ENCODE measurements at places on chromosomes 7 and 10.

DNA sequence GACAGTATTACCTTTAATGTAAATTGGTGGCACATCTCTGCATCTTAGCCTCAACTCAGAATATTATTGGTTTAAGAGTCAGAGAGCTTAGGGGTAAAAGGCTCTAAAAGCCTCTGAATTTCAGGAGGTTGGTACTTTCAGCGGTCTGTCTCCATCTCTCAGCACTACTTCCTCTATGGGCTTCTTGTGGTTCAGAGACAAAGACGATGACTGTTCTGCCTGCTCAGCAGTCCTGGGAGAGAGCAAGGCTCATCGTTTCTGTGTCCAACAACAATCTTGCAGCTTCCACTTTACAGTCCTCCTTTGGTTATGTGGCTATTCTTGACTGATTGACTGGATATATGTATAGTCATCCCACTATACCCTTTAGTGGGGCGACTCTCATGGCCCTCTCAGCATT is 394.7 kb downstream of the AUTS2 start:
- no peak for DNase-seq

GRCh38 chr10:5317547-5318107 is 47.1 kb upstream of the UCN3 start:
- DNase-seq = no peak

DNA sequence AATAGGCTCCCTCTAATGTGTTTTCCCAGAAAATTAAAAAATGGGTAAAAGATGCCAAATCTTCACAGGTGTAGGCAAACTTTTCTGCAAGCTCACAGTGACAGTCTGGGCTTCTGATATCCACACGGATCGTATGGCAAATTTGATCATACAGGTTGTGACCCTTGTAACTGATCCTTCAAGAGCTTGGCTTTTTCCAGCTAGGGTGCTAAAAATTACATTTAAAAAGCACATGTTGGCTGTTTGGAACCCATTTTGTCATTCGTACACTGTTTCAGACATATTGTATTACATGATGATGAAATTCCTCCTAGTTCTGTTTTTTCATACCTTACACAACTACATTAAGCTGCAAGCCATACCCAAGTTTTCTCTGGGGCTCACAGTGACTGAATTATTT is 138.7 kb downstream of the GFRA1 start:
- no peak for DNase-seq

GRCh38 chr7:104980841-104981671 is 32.9 kb upstream of the KMT2E start:
- peak; percentile 62 for DNase-seq

DNA sequence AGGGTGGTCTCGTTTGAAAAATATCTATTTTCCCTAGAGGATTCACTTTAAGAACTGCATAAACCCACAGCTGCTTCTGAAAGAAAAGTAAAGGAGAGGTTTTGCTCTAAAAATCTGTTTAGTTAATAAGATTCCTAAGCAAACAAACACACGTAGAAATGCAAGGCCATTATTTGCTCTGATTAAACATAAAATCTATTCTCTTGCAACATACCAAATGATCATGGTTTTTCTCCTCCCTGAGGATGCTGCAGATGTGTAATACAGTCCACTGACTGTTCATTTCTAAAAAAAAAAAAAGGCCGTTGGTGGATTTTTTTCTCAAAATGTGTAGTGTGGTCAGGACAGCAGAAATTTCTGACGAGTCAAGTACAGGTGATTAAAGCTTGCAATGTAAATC is 98.6 kb downstream of the BUB3 start:
- peak; percentile 65 for DNase-seq

DNA sequence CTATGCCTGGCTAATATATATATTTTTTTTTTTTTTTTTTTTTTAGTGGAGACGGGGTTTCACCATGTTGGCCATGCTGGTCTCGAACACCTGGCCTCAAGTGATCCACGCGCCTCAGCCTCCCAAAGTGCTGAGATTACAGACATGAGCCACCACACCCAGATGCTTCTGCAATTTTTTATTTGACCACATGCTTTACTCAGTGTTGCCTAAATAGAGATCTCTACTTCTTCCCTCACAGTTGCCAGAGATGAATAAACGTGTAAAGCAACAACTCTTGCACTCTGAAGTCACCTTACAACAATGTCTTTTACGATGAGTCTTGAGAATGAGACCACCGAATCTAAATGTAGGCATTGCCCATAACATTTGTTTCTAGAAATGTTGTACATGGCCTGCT is 107.9 kb upstream of the FRMD4A start:
- no peak for DNase-seq

- no peak for DNase-seq
These were observed 101.9 kb downstream of the EXOC4 start for GRCh38 chr7:133354546-133355324.

DNA sequence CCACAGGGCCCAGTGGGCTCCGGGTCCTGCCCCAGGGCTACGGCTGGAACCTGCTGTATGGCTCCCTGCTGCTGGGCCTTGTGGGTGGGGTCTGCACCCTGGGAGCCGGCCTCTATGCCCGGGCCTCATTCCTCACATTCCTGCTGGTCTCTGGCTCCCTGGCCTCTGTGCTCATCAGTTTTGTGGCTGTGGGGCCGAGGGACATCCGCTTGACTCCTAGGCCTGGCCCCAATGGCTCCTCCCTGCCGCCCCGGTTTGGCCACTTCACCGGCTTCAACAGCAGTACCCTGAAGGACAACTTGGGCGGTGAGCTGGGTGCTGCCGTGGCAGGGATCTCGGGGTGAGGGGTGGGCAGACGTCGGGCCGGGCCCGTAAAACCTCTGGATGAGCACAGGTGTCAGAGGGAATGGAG is 4.4 kb downstream of the SLC12A9 start:
- no peak for DNase-seq

DNA sequence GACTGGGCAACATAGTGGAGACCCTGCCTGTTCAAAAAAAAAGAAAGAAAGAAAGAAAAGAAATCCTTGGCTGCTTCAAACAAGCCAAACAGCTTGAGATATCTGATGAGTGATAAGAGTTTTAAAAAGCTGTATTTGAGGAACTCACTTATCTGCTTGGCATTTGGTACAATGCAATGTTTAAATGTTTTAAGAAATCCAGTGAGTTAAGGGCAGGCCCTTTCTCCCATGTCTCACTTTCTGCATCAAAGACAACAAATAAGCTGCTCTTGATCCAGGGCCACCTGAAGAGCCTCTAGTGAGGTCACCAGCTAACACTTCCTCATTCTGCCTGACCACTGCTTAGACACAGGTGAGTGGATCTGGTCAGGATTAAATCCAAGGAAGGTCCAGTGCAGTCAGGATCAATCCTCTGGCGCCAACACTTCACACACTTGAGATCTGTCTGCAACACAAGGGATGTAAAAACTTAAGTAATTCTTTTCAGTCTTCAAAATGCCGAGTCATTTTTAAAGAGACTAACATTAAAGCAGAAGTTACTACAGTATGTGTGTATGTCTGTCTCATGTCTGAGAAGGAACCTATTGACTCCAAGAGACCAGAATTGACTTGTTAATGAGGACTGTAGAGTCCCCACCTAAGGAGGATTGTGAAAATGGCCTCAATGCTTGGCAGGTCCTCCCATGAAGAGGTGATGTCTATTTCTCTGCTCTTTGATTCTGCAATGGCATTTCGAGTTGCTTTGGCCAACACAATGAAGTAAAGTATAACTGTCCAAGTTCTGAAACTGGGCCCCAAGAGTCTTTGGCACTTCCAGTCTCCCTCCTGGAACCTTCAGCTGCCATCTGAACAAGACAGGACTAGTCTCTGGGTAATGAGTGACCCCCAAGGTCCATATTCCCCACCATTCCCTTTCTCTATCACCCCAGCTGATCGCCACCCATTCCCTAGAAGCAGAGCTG is 43.1 kb downstream of the CREB3L2 start:
- DNase-seq = no peak

GRCh38 chr10:91709394-91709798 is 76.5 kb upstream of the PPP1R3C start:
- DNase-seq = peak; percentile 68

GRCh38 chr10:110989016-110989415 is 69.6 kb downstream of the SHOC2 start:
- no peak for DNase-seq
